Thoracic aorta (tissue), 2 donors: ENCODE measurements at places on chromosomes 2 and 18.

- DNase-seq = no peak
Measured at GRCh38 chr2:60556175-60556574, 2.7 kb upstream of the BCL11A start.

GRCh38 chr18:37532917-37533316 is 32.7 kb downstream of the CELF4 start:
- no peak for DNase-seq

DNA sequence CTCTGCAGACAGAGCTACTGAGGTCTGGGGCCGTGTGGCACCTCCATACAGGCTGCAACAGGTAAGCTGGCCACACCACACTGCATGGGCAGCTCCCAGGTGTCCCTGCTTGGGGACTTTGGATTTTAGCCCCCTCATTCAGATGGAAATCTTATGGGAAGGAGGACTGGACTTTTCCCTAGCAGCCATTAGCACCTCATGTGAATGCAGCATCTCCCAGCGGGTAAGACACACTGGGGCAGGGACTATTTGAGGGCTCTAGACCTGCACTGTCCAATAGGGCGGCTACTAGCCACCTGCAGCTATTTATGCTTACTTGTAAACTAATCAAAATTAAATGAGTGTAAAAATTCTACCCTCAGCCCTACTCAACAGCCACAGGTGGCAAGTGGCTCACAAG is 34.2 kb upstream of the GLI2 start:
- DNase-seq = no peak

GRCh38 chr18:35489913-35490490 is 7.8 kb downstream of the INO80C start:
- no peak for DNase-seq

- no peak for DNase-seq
Measured at GRCh38 chr18:45958730-45959129, 8.4 kb downstream of the EPG5 start.

DNA sequence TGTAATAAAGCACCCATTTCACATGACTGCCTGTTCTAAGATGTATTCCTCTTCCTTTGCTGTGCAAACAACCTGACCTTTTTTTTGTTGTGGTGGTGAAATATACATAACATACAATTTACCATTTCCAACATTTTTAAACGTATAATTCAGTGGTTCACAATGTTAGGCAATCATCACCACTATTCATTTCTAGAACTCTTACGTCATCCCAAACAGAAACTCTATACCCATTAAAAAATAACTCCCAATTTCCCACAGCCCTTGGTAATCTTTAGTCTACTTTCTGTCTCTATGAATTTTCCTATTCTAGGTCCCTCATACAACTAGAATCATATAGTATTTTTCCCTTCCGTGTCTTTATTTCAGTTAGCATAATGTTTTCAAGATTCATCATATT is 36.7 kb downstream of the RND3 start:
- DNase-seq = no peak

DNA sequence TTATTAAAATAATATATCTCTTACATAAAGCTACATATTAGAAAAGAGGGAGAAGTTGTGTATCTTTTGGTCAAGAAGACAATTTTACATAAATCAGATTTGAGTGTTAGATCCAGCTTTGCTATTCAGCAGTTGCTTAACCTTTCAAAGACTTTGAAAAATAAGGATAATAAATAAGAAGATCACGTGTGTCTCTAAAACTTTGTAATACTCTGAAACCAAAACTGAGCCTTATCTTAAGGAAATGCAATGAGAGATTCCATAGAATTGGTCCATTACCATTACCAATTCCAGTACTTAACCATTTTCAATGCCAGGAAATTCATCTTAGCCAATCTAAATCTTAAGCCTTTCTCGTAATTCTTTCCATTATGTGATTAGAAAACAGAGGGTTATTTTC is 89.2 kb upstream of the COL5A2 start:
- DNase-seq = no peak

DNA sequence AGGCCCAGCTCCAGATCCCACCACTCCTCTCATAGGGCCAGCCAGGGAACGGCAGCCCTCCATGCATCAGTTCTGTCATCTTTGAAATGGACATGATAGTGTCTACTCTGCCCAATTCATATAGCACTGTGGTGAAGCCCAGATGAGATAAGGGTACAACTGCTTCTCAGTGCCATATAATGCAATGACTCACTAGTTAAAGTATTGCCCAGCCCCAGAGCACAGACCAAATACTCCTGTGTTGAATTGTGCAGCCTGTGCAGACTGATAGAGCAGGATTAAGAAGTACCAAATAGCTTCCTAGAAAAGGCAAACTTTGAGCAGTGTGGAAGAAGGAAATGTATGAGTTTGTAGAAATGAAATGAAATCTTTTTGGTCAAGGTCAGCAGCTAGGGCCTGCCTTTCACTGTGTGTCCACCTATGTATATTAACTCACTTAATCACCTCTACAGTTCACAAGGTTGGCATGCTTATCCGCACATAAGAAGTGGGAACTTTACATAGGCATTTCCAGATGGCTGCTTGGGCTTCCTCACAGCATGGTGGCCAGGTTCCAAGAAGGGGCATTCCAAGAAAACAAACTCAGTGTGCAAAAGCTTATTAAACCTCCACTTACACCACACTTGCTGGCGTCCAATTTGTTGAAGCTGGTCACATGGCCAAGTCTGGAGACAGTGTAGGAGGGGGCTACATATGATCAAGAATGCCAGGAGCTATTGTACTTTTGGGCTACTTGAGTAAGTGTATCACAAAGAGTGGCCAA is 102.8 kb upstream of the COPS8 start:
- DNase-seq = no peak
